ENCODE measurements at places on chromosomes 2 and 18.

DNA sequence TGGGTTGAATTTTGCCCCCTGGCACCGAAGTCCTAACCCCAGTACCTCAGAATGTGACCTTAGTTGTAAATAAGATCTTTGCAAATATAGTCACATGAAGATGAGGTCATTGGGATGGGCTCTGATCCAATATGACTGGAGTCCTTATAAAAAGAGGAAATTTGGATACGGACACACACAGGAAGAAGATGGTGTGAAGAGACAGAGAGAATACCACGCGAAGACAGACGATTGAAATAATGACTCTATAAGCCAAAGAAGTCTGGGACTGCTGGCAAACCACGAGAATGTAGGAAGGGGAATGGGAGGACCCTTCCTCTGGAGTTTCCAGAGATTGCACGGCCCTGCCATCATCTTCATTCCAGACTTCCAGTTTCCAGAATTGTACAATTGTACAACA, 98.6 kb downstream of the CPO start:
- no peak for DNase-seq

DNA sequence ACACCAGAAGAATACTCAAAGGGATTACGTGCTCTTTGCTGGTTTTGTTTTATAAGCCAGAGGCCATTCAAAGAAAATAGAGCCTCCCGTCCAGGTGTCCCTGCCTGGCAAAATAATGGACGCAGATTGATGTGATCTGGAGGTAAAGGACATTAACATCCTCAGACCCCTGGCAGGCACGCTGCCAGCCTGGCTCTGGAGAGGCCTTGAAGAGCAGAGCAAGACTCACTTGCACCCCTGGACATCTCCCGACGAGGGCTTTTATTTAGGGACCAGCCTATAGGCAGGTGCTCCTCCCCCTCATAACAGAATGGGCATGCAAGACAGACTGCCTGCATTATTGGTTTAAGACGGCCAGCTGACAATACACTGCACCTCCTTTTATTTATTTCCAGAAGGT, 291.3 kb downstream of the BCL11A start:
- no peak for DNase-seq

GRCh38 chr2:132426033-132426432, 9.4 kb downstream of the GPR39 start:
- no peak for DNase-seq

GRCh38 chr2:14907014-14907612, 274.6 kb downstream of the LRATD1 start:
- DNase-seq = no peak

DNA sequence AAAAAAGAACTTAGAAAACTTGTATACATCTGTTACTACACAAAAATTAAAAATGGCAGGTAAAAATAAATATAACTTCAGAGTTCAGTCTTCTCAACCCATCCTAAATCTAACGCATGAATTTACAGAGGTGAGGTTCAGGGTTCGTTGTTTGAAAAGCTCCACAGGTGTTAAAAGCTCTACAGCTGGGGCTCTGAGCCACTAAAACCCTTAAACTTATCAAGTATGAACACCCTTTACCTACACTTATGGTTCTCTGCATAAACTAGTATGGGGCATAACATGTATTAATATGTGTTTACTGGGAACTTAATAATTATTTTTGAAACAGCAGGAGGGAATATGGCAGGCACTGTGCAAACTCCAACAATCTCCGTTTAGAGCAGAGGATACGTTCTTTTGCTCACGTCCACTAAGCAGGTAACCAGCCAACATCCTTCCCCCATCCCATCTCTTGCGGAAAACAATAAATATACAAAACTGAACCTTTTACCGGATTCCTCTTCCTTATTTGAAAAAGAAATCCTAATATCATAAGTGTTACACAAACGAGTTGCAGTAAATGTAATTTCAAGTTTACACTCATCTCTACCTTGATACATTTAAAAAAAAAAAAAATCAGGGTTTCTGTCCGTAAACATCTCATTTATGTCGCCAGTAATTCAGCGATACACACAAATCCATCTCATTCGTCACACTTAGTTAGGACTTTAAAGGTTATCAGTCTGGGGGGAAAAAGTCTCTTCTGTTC, 1.3 kb downstream of the PIAS2 start:
- no peak for DNase-seq

- peak; percentile 83 for DNase-seq
Observed at GRCh38 chr2:219308142-219309101, 779 bp downstream of the PTPRN start.

GRCh38 chr18:75129717-75130477, 79.0 kb downstream of the PTGR3 start:
- no peak for DNase-seq

- peak; percentile 87 for DNase-seq
Observed at GRCh38 chr2:30706534-30707303, 100.5 kb downstream of the CAPN13 start.

DNA sequence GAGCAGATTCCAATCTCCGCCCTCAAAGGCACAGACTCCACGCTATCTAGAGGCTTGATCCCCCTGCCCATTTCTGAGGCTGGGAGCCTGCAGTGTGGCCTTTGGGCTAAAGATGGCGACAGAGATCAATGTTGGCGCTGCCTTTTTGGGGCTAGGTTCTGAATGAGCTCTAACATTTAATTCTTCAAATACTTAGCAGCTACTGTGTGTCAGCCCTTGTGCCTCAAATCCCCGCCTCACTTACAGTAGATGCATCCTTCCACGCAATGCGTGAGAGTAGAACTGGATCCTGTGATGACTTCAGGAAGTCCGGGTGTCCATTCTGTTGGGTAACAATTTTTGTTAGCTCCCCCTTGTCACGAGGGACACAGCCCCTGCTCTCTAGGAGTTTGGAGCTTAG, 12.4 kb downstream of the IL1F10 start:
- DNase-seq = no peak

DNA sequence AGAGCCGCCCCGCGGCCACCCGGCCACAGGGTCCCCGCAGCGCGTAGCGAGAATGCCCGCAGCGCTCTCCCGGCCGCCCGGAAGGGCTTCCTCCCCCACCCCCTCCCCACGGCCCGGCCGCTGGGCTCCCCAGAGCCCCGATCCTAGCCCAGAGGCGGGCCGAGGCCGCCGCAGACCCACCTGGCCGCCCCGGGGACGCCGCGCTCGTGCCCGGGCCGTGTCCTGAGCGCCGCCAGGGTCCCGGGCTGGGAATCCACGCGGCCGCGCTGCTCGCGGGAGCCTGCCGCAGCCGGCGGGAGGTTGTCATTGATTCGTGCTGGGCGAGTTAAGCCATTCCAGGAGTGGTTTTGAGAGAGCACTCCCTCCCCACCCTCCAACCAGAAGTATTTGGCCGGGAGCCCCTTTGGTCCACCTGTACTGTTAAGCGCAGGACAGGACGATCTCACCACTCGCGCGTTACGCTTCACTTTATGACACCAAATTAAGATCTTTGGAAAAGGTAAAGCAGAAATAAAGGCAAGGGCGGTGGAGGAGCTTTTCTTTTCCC, 206.4 kb upstream of the SMAD2 start:
- peak; percentile 51 for DNase-seq

GRCh38 chr2:202034249-202035088, 814 bp downstream of the FZD7 start:
- DNase-seq = peak; percentile 58

DNA sequence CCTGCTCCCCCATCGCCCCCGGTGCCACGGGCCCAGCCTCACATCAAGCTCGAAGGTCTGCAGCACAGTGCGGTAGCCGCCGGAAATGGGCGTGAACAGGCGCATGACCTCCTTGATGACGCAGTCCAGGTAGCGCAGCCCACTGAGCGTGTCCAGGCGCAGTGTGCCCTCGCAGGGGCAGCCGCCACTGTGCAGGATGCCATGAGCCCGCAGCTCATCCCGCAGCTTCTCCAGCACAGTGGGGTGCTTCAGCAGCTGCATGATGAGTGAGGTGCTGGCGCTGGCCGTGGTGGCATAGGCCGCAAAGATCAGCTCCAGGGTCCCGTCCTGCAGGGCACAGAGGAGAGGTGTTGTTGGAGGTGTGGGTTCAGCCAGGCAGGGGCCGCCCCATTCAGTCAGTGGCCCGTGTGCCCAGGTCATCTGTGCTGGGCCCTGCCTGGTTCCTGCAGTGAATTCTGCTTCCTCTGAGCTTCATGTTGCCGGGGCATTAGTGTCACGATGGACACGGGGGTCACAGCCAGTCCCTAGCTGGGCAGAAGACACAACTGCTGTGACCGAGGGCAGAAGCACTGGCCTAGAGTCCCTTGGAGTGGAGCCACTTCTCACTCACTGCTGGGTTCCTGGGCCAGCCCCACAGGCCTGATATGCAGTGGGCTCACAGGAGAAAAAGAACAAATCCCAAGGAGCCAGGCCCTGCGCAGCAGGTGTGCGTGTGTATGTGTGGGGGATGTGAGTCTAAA, 14.5 kb downstream of the CYP26B1 start:
- DNase-seq = no peak

- peak; percentile 89 for DNase-seq
Observed at GRCh38 chr18:55405893-55406406, 182.0 kb downstream of the TCF4 start.

GRCh38 chr2:221981912-221982470, 316.8 kb downstream of the PAX3 start:
- DNase-seq = no peak

DNA sequence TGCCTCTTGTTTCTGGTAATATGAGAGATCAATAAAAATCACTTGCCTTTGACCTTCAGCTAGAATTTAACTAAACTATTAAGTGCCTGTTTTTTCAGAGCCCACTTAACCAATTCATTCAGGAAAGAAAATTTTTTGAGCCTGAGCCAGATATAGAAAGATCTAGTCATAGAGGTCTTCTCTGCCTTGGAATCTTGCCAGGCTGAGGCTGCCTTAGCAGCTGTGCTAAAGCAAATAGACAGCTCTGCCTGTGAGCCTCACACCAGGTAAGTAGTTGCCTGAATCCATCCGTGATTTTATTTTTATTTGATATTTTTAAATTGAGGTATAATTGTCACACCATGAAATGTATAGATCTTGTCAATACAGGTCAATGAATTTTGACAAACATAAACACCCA, 27.4 kb downstream of the EVX2 start:
- DNase-seq = no peak

GRCh38 chr18:27894746-27895145, 282.2 kb downstream of the CDH2 start:
- DNase-seq = no peak

GRCh38 chr2:46451131-46451711, 28.1 kb upstream of the TMEM247 start:
- DNase-seq = peak; percentile 39

DNA sequence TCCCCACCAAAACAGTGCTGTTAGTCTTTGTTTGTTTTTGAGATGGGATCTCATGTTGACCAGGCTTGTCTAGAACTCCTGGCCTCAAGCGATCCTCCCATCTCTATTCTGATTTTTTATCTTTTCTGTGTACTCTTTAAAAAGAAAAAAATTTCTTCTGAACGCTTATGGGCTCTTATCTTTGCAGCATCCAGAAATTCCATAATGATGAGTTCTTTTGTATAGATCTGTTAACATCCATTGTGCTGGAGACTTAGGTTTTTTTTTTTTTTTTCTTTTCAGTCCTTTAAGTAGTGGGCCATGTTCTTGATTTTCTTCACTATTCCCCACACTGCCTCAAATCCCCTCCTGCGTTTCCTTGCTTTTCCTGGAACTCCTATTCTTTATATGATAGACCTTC, 31.0 kb downstream of the RBBP8 start:
- DNase-seq = no peak

GRCh38 chr2:35199298-35199697, 1156.3 kb upstream of the CRIM1 start:
- DNase-seq = no peak

DNA sequence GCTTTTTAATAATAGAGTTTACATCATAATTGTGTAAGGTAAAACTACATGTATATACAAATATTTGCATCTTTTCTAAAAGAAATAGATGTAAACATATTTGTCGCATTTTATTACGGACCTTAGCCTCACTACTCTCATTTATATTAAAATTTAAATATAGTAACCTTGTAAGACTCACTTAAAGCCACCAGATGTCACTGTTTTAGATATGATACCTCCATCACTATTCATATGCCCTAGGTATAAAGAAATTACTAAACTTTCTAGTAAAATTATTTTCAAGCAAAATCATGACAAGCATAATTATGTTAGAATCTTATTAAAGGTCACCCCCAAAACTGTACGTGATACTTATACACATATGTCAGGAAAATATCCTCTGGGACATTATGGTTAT, 674.3 kb upstream of the REG3G start:
- DNase-seq = no peak

DNA sequence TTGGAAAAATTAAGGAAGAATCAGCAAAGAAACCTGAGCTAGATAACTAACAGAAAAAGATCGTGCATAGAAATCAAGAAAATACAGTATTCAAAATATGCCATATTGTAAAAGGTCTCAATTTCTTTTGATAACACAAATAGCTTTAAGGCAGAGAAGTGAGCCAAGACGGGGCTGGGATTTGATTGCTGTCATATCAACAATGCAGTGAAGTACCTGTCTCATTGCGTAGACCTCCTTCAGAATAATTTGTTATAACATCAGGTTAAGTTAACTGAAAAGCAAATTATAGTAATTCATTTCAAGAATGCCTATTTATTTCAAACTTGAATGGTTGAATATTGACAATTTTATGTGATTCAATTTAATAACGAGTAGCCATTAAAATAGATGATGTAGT, 453.8 kb upstream of the MAP2 start:
- DNase-seq = no peak

- DNase-seq = peak; percentile 63
Observed at GRCh38 chr2:235287375-235287733, 206.5 kb upstream of the AGAP1 start.

DNA sequence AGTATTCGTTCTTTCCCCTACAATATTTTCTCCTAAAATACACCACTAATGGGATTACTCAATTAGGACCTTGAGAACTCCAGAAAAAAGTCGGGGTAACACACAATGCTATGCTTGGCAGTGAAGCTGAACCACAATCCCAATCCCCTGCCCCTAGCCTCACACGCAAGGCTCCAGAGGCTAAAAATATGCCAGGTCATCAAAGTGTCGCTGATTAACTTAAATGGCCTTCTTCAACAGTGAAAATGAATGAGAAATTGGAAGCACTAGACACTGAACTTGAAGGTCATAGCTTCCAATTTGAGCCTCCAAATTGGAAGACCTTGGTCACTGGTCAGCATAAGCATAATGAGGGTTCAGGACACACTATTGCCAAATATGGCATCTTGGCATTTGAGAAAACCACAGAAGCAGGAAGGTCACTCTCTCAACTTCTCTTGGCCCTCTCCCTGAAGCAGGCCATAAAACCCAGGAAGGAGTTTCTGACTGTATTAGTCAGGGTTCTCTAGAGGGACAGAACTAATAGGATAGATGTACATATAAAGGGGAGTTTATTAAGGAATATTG, 86.0 kb upstream of the SATB2 start:
- no peak for DNase-seq

DNA sequence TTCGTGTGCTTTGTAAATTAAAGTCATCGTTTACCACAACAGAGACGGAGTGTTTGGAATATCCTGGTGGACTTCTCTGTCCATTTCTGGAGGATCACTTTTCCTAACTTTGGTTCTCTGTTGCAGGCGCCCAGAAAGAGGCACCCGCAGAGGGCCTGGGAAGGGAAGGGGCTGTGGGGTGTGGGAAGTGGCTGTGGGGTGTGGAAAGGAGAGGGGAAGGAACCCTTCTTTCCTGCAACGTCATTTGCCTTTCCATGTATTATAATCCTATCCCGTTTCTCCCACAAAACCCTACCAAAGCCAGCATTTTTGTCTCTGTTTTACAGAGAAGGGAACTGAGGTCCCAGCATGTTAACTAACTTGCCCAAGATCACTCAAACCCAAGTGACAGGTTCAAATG, 210.0 kb downstream of the KLHL29 start:
- no peak for DNase-seq

GRCh38 chr2:152097801-152098495, 896 bp downstream of the CACNB4 start:
- DNase-seq = peak; percentile 55

All from left ventricle myocardium superior (tissue), 1 donor.